ENCODE measurements at places on chromosomes 5 and 9.

- DNase-seq, result no peak
Measured at GRCh38 chr9:93110311-93110855, 14.4 kb downstream of the CARD19 start.

GRCh38 chr5:110785356-110785755, 46.5 kb downstream of the SLC25A46 start:
- no peak for DNase-seq

DNA sequence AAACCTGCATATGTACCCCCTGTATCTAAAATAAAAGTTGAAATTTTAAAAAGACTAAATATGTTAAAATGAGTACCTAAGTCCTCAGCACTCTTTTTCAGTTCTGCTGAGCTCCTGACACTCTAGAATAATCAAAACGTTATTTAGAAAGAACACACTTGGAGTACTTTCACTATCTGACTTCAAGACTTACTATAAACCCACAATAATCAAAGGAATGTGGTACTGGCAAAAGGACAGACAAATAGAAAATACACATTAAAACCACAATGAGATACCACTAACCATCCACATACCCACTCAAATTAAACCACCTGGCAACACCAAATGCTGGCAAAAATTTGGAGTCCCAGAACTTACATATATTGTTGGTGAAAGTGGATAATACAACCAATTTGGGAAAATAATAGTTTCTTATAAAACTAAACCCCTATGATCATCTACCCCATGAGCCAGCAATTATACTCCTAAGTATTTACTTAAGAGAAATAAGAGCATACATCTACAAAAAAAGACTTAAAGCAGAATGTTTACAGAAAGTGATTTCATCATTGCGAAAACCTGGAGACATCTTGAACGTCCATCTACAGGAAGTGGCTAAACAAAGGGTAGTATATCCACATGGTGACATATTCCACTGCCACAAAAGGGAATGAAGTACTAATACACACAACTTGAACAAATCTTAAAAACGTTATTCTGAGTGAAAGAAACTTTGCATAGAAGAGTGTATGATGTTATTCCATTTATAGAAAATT, 12.8 kb upstream of the PRSS3 start:
- no peak for DNase-seq

- DNase-seq, result no peak
Measured at GRCh38 chr9:134214766-134215419, 50.5 kb upstream of the RNU6ATAC start.
